ENCODE measurements at places on chromosomes 4 and X. TPM values are rescaled to one million over a fixed set of nuclear protein-coding genes. Genes with fewer than 3 reads are reported as not detected.

DNA sequence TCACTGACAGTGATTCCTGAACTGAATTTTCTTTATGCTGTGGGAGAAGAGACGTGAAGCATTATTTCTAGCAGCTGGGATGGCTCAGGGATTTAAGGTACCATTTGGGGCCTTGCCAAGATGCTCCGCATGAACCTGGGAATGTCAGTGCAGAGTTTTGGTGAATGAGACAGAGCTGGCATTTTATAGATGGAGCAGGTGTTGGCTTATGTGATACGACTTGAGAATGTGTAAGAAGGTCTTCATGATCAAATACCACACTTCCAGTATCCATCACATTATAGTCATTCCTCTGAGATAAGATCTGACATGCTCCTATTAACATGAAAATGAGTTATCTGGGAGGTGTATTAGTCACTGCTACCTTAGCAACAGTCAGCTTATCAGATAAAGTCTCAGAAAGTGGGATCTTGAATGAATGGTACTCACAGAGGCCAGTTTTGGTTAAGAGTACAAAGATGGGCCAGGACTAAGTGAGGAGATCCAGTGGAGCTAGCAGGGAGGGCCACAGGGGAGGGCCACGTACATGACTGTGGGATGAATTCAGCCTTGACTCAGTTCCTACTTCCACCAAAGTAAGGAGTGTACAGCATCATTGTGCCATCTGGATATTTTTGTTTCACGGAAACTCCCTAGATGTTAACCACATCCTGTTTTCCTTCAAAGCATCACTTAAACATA is 116.7 kb downstream of the SPCS3 start:
- DNase-seq: no peak

- DNase-seq: no peak
Observed at GRCh38 chrX:11609109-11609508, 56.6 kb downstream of the ARHGAP6 start.

The MAGEA8 gene
- total RNA-seq: not detected

The NPNT gene
- total RNA-seq: 0.06 TPM

DNA sequence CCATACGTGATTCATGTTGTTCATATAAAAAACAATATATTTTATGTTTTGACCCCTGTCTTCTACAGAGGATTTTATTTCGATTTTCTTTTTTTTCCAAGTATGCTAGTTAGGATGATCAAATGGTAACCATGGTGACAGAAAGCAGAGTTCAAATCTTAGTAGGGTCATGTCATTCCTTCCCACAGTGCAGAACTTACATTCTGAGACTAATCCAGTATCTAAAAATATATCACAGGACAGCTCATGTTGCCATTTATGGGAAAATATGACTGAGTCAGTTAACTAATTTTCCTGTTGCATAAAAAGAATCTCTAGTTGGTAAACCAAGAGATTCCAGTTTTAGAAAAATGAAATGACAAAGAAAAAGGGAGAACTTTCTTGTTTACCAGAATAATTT is 209.5 kb downstream of the PARM1 start:
- DNase-seq: no peak

GRCh38 chr4:80153874-80154544 is 43.3 kb upstream of the PRDM8 start:
- DNase-seq: no peak

The GYG2 gene
- total RNA-seq: not detected

The LPAR4 gene
- total RNA-seq: not detected

The LAMP2 gene
- 35.3 TPM for total RNA-seq

DNA sequence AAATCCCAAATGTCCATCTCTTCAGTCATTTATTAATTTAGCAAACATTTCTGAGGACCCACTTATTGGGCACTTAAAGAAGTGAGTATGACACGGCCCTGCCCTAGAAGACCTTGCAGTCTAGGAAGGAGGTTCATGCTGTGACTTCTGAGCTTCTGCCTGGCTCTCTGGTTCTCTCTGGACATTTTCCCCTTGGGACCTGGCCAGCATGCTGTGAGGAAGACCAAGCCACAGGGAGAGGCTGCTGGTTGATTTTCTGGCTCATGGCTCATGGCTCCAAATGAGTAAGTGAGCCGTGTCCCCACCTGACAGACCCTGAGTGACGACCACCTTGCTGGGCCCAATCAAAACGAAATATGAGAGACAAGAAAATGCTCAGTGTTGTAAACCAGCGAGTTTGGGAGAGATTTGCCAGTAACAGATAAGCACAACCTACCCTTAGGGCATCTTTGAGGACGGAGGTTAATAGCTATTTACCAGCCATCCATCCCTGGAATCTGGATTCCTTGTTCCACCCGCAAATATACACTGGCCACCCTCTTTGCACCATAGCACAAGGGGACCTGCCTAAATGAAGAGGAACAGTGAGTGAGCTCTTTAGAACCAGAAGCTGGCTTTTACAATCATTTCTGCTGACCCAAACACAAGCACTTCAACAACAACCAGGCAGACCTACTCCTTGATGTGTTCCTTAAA is 876 bp downstream of the MPP1 start:
- no peak for DNase-seq

GRCh38 chrX:298993-299392 is 17.8 kb downstream of the PLCXD1 start:
- DNase-seq: no peak

GRCh38 chr4:25081866-25082471 is 51.2 kb upstream of the LGI2 start:
- no peak for DNase-seq

- DNase-seq: no peak
Observed at GRCh38 chr4:163350672-163351071, 7.0 kb downstream of the NPY5R start.

DNA sequence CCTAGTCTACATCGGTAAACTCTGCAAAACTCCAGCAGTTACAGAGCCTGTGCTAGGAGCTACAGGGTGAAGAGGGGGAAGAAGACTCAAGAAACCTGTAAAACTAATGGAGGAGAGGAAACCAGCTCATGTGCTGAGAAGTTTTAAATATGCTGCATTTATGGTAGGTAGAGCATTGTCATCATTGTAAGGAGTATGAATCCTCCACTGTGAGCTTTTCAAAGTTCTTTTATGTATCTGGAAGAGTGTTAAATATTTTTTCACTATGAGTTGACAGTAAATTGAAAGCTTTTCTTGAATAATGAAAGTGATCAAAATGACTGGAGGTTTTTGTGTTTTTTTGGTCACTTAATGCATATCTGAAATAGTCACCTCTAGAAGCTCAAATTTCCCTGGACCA is 46.2 kb downstream of the SEPTIN11 start:
- no peak for DNase-seq

DNA sequence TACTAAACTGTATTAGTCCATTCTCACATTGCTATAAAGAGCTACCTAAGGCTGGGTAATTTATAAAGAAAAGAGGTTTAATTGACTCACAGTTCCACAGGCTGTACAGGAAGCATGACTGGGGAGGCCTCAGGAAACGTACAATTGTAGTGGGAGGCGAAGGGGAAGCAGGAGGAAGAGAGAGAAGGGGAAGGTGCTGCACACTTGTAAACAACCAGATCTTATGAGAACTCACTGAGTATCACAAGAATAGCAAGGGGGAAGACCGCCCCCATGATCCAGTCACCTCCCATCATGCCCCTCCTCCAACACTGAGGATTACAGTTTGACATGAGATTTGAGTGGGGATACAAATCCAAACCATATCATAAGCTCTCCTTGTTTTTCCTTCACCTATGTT is 40.9 kb downstream of the RPA4 start:
- no peak for DNase-seq

The ARMCX2 gene
- total RNA-seq: 20.9 TPM

The NCBP2L gene
- total RNA-seq: not detected

All from activated naive CD4-positive, alpha-beta T cell treated with anti-CD3 and anti-CD28 coated beads, Interleukin-2, amount 50 U/mL, for 72 hours (primary cell).